Epithelial cell of proximal tubule (primary cell): ENCODE measurements at places on chromosomes 12 and 14. TPM values are rescaled to one million over a fixed set of nuclear protein-coding genes. Genes with fewer than 3 reads are reported as not detected.
A peak's percentile ranks its signal among the peaks of the same experiment; 100 is the strongest.

RNF41 gene
- total RNA-seq: 25.1 and 48.4 TPM in 2 replicates

RNASE7 gene
- 0.86 TPM in 1 of 2 replicates, not detected in the other for total RNA-seq

DIO2 gene
- total RNA-seq: 0.07 TPM in 1 of 2 replicates, not detected in the other

TRHDE gene
- 25.9 and 26.9 TPM in 2 replicates for total RNA-seq

LIMA1 gene
- total RNA-seq: 67.7 and 101 TPM in 2 replicates

CLEC2B gene
- total RNA-seq: not detected in 2 replicates

PTPRB gene
- total RNA-seq: 1.6 and 2.5 TPM in 2 replicates

VWF gene
- total RNA-seq: 0.06 and 0.07 TPM in 2 replicates

G2E3 gene
- total RNA-seq: 20.0 and 21.4 TPM in 2 replicates

GRCh38 chr14:28782301-28782700 lies 15.7 kb downstream of the FOXG1 start:
- DNase-seq: no peak

DNA sequence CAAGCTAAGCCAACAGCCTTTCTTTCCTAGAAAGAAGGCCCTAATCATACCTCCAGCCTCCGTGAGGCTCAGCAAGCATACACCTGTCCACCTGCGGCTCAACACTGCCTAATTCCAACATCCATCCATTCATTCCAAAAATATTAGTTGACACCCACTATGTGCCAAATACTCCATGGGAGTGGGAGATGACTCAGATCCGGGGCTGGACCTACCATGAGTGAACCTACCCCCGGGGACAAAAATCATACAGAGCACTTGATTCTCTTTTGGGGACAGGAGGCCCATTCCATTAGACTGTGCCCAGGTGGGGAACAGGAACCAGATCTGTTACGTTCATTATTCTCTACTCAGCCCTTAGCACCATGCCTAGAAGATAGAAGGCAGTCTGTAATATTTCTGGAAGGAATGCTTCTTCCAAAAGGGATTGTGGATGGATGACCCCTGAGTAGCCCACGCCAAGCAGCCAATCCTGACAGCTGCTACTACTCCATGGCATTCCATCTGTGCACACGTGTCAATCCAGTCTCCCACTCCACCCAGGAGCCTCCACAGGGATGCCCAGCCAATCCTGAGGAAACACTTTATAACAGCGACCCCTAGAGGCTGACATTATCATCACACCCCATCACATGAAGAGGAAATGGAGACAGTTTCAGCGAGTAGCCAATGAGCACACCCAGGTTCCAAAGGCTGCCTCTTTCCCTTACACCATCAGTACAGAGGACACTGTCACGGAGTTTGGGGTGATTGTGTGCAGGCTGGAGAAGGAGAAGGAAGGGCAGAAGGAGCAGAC lies 170.7 kb downstream of the ESRRB start:
- DNase-seq: no peak

DNA sequence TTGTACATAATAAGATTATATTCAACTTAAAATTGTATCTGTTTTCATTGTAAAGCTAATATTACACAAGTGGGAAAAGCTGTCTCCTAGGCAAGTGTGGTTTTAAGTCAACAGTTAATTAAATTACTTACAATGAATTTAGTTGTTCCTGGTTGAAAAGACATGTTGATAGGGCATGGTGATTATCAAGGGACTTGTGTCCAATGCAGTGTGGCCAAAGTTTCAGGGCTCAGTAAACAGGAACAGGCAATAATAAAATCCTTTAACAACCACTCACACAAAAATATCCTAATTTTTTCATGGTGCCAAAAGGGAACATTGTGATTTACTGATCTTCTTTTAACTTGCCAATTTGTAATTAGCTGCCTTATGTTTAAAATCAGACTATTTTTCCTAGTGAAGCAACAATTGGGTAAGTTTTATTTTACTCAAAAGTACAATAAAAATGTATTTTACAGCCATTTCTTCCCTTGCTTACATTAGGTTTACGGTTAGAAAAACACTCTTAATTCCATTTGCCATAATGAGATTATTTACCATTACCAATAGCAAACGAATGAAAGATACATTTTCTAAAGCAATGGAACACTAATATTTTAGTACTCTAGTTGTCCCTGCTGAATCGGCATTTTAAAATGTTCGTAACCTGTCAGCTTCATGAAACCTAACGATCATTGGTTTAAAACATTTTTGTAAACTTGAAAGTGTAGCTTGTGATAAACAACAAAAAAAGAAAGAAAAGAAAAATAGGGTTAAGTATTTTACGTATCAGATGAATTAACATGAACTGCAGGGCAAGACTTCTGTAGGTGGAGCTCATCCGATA lies 1.8 kb upstream of the WNK1 start:
- no peak for DNase-seq

- DNase-seq: no peak
Measured at GRCh38 chr14:70011098-70011497, 131.9 kb downstream of the SMOC1 start.

DNA sequence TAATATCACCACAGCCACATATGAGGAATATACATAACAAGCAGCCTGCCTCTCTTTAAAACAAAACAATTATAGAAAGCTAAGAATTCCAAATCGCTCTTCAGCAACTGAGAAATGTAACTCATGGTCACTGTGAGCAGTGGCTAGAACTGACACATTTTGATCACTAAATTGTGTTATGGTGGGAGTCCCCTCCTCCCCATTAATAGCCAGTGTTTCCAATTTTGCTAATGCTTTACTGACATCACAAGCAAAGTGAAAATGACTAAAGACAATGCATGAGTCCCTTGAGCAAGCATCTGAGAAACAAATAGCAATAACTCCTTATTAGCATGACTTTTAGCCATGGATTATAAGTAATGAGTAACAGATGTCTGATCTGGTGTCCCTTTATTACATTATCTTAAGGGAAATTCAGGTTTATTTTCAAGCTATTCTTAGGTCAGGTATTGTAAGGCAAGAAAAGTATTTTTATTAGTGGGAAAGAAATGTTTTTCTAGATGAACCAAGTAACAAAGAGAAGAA lies 148.3 kb downstream of the KCNH5 start:
- DNase-seq: no peak

GRCh38 chr14:81485781-81486180 lies 47.9 kb downstream of the SEL1L start:
- DNase-seq: no peak

DNA sequence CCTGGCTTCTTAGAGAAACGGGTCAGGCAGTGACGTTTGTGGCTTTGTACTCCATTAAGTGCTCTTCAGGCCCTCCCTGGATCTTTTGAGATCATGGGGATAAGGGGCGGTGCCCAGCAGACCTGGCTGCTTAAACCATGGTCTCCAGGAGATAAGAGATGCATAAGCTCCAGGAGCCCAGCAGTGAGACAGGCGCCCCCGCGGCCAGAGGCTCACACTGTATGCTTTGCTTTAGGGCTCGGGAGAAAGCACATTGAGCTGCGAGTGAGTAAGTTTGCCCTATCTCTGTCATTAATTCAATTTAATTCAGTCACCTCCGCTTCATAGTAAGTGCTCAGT lies 359.5 kb downstream of the CACNA1C start:
- DNase-seq: no peak

DNA sequence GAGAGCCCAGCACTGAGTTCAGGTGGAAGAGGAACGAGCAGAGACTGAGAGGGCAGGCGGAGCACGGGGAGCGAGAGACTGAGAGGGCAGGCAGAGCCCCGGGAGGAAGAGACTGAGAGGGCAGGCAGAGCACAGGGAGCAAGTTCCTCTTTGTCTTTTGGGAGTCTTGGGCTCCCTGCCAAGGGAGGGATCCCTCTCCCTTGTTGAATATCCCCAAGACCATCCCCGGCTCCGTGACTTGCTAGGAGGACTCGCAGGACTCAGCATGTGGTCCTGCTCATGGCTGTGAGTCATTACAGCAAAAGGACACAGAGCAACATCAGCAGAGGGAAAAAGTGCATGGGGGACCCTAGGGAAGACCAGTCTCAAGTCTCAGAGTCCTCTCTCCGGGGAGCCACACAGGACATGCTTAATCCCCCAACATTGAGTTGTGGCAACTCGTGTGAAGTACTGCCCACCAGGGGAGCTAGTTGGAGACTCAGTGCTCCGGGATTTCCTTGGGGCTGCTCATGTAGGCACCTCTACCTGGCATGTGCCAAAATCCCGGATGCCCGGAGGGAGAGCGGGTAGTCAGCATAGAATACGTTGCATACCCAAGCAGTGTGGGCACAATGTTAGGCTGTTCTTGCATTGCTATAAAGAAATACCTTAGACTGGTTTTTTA lies 81.0 kb downstream of the CCDC92 start:
- DNase-seq: no peak

DNA sequence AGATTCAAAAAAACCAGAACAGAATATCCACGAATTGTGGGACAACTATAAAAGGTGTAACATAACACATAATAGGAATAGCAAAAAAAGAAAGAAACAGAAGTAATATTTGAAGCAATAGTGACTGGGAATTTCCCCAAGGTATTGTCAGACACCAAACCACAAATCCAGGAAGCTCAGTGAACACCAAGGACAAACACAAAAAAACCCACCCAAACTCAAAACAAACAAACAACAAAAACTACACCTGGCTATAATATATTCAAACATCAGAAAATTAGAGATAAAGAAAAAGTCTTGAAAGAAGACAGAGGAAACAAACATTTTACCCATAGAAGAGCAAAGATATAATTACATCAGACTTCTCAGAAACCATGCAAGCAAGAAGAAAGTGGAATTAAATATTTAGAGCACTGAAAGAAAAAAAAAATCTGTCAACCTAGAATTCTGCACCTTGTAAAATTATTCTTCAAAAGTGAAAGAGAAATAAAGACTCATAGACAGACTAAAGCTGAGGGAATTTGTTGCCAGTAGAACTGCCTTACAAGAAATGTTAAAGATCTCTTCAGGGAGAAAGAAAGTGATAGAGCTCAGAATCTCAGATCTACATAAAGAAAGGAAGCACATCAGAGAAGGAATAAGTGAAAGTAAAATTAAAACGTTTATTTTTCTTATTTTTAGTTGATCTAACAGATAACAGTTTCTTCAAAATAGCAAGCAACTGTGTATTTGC lies 12.1 kb upstream of the HMGA2 start:
- no peak for DNase-seq

DNA sequence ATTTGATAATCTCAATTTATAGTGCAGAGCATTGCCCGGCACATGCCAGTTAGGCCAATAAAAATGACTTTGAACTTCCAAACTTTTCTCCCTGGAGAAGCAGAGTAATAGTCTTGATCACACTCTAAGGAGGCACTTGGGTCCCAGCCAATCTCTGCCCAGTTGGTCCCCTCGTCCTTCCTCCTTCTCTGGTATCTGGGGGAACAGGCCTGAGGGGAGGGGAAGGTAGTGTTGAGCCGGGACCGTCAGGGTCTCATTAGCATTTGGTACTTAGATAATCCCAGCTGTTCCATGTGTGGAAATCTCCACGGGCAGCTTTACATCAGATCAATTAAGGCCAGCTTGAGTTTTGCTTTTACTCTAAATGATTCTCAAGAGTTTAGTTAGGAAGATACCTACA lies 70.1 kb downstream of the ZNF641 start:
- DNase-seq: no peak

DNA sequence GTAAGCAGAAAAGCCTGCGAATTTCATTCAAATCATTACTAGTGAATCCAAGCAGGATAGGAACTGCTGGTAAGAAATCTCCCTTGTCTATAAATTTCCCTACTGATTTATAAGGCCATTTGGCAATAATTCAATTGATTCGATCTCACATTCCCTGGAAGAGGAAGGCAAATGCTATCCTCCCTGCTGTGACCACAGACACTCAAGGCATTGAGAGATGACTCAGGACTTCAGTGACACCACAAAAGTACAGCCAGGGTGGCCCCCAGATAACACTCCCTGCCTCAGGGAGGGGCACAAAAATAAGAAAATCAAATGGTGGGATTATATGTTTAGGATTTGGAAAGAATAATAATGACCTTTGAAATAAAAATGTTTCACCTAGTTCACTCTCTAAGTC lies 162.7 kb downstream of the GRIP1 start:
- DNase-seq: no peak

- no peak for DNase-seq
Measured at GRCh38 chr12:55762646-55763045, 19.7 kb downstream of the GDF11 start.

GRCh38 chr12:118148287-118148686 lies 12.4 kb downstream of the PEBP1 start:
- no peak for DNase-seq

- DNase-seq: no peak
Measured at GRCh38 chr12:68785358-68785757, 22.6 kb upstream of the MDM2 start.

GRCh38 chr14:99686557-99687283 lies 2.6 kb downstream of the CYP46A1 start:
- no peak for DNase-seq

- DNase-seq: peak; percentile 93
Measured at GRCh38 chr12:110039085-110039807, 9.1 kb downstream of the C12orf76 start.

DNA sequence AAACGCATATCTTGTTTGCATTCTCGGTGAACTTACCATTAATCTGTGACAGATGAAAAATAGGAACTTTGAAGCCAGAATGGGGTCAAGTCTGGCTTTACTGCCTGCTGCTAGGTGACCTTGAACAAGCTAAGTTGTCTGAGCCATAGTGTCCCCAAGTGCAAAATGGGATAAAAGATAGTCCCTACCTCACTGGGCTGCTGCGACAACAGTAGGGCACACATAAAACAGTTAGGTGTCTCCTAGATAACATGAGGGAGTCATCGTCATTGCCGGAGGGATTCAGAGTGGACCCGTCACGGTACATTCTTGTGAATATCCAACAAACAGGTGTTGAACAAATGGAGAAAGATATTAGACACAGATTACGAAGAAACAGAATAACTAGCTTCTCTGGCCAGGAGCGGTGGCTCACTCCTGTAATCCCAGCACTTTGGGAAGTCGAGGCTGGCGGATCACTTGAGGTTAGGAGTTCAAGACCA lies 71.2 kb downstream of the NINJ2 start:
- no peak for DNase-seq

DNA sequence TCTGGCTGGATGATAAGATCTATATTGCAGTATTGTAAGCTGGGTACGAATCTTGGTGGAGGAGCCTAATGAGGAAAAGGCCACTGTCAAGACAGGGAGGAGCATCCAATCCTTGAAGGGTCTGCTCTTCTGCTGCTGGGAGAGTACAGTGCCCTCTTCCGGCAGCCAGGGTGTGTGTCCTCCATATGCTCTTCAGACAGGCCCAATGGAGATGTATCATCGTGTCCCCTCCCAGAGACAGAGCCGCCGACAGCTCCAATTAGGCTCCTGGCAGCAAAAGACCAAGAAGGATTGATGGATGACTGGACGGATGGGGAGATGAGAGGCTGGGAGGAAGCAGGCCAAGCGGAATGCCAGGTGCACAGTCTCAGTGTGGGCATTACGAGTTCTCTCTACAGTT lies 51.6 kb upstream of the PIWIL1 start:
- no peak for DNase-seq

GRCh38 chr12:40689576-40689975 lies 2.7 kb upstream of the CNTN1 start:
- DNase-seq: no peak

DNA sequence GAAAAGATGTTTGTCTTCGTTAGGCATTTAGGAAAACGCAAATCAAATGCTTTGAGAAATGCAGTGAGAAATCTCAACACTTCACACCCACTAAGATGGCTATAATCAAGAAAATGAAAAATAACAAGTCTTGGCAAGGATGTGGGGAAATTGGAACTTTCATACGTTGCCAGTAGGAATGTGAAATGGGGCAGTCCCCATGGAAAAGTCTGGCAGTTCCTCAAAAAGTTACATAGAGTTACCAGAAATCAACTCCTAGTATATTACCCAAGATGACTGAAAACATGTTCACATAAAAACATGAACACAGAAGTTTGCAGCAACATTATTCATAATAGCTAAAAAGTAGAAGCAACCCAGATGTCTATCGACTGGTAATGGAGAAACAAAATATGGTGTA lies 41.5 kb upstream of the LRTM2 start:
- no peak for DNase-seq
